ENCODE measurements at places on chromosomes 16 and 17.

DNA sequence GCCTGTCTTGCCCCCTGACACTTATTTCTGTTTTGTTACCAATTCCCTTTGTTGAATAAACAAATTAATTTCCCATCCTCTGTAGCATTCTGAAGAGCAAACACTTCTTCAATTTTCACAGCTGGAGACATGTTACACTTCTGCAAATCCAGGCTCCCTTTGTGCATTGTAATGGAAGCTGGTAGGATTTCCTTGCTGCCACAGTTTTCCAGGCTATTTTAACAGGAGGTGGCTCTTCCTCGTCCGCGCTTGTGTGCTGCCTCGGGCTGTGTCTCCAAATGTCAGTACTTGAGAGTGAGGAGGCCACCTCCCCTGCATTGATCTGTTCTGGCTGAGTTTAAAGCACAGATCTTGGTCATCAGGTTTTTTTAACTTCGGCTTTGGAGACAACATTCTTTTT is 40.0 kb downstream of the SOST start:
- ATAC-seq, result no peak

DNA sequence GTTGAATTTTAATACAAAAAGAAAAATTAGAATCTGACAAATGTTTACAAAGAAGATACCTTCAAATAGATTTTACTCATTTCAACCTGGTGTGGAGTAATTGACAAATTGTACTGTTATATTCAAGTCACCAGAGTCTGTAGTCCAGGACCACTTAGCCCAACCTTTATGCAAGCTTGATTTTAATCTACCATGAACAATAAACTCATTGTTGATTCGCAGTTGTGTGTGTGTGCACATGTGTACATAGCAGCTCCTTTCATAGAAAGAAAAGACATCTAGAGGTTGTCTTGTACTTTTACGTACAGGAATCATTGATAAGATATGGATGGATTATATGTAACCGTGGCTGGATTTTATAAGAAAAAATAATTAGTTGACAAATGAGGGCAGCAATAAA is 20.7 kb upstream of the LRRC37A start:
- no peak for ATAC-seq

GRCh38 chr17:17494870-17495535 is 1.2 kb downstream of the RASD1 start:
- ATAC-seq, result no peak

DNA sequence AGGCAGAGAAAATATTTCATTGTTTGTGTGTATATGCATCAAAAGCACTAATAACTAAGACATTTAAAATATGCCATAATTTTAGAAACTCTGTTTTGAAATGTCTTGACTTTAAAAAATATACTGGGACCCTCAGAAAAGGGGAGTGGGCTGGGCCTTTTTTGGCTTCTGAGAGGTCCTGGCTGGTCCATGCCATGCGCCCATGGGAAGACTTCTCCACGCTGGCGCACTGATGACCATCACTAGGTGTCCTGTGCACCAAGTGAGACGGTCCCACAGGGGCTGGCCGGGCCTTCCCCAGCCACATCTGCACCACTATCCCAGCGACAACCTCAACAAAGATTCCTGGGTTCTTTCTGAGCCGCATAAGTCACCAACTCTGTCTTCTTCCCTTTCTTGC is 27.0 kb upstream of the WFIKKN2 start:
- ATAC-seq, result no peak
